Activated B cell treated with CpG ODN at 0.5 μM for 24 hours (primary cell): ENCODE measurements at places on chromosomes 4 and X. TPM values are rescaled to one million over a fixed set of nuclear protein-coding genes. Genes with fewer than 3 reads are reported as not detected.

TMPRSS11D gene
- total RNA-seq, result not detected in 2 replicates

DNA sequence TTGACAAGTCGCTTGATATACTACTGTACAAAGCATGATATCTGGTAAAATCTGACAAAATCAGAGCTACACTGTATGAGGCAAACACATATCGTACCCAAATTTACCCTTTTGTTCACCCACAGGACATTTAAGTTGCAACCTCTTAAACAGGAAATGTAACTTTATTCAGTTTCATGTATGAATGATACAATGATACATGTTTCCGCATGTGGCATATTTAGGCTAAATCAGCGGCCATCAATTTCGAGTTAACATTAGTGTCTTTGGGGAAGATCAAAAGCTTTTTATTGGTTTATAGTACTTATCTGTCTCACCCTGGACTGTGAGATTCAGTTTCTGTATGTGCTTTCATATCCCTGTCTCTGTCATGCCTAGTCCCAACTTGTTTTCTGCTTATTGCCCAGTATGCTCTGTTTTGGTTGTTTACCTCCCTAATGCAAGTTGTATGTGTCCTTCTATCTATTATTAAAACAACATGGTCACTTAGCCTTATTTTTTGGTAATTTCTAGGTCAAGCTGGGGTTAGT is 97.3 kb upstream of the HPRT1 start:
- no peak for DNase-seq

DNA sequence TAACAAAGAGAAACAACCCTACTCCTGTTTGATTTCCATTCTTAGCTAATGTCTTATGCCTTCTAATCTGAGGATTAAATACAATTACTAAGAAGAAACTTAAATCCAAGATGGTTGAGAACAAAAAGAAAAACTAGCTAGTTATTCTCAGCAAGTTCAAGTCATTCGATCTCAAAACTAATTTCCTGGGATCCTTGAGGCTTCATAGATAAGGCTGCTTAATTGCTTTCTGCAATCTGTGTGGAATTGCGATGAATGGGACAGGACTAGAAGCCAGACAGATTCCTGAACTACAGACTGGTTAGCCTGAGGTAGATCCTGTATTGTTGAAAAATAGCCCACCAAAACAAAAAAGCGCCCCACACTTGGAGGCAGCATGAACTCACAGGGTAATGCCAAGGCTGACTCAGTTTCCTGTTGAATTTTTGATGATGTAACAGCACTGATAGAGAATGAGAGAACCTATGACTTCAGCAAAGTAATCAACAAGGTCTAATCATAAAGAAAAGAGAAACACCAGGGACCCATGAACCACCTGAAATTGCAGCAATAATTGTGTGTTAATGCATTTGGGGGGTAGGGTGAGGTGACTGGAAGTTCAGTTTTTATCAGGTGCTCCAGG is 33.9 kb downstream of the KLHL15 start:
- DNase-seq, result no peak

BST1 gene
- total RNA-seq, result 0.49 TPM in 1 of 2 replicates, not detected in the other

DNA sequence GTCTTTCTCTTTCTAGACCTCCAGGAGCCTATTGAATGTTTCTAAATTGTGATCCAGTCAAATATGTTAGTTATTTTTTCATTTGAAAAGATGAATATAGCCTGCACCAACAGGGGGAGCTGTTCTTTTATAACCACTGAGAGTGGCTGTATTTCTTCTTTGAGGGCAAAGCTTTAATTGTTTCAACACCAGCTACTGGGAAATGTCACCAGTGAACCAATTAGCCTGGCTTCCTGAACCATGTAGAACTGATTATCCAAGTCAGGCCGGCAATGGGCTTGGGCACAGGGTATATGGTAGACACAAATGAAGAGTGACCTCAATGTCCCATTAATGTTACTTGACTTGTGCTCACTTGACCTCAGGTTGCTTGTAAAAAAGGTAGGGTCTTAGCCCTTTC is 4.8 kb upstream of the DAPP1 start:
- DNase-seq, result no peak

- DNase-seq, result no peak
These were observed 48.8 kb downstream of the BMX start for GRCh38 chrX:15549189-15550012.

- no peak for DNase-seq
These were observed 6.6 kb downstream of the LANCL3 start for GRCh38 chrX:37578045-37578444.

DNA sequence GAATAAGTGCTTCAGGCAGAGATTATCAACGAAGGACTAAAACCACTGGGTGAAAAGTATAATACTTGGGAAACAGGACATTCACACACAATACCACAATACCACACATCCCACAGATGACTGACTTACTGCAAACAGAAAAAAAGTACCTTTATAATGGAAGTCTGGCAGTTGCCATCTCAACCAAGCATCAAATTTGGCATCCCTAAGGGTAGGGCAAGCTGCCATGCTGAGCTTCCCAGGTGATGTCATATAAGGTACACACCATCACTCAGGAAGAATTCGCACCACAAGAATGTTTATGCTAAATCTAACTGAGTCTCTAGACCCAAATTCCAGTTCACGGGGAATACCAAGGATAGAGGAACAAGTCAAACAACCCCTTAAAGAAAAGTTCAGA is 9.1 kb downstream of the QDPR start:
- no peak for DNase-seq

CENPVL1 gene
- not detected in 2 replicates for total RNA-seq

- DNase-seq, result no peak
These were observed 78.1 kb upstream of the BOD1L1 start for GRCh38 chr4:13705521-13706041.

GRCh38 chrX:87808576-87809243 is 291.1 kb downstream of the KLHL4 start:
- DNase-seq, result no peak

DNA sequence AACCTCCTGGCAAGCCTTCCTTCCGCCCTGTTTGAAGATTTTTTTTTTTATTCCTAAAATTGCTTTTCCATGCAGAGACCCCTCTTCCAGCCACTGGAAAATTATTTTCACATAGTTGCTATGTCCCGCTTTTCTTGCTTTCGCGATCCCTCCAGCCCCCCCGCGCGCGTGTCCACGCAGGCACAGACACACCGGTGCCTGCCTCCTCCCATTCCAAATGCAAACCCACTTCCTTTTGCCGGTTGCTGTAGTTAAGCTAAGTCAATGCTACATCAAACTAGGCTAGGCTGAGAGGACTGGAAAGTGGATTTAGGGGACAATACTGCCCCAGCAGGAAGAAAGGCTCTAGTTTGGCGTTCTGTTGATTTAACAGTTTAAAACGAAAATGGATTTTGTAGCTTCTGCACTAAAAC is 111.0 kb downstream of the DHX15 start:
- DNase-seq, result no peak

DCX gene
- not detected in 2 replicates for total RNA-seq

GRCh38 chrX:134324359-134324758 is 87.4 kb downstream of the CCDC160 start:
- DNase-seq, result no peak

GRCh38 chr4:48602222-48602621 is 112.2 kb downstream of the ZAR1 start:
- DNase-seq, result no peak
